Left forelimb (tissue), 1 donor: ENCODE measurements at places on chromosomes 12 and 14.

GRCh38 chr12:10554228-10554755 is 48.6 kb downstream of the EIF2S3B start:
- no peak for DNase-seq

GRCh38 chr14:103336191-103336590 is 2.2 kb downstream of the EIF5 start:
- DNase-seq: no peak

DNA sequence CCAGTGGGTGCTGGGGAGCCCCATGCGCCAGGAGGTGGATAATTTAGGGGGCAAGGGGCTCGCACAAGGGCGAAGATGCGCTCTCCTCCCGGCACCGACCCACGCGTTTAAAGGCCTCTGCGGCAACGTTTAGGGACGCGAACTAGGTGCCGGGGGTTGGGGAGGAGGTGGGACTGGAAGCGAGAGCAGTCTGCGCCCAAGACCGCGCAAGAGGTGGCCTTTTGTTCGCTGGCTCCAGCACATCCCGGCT is 1.3 kb downstream of the SLC38A1 start:
- DNase-seq: no peak

DNA sequence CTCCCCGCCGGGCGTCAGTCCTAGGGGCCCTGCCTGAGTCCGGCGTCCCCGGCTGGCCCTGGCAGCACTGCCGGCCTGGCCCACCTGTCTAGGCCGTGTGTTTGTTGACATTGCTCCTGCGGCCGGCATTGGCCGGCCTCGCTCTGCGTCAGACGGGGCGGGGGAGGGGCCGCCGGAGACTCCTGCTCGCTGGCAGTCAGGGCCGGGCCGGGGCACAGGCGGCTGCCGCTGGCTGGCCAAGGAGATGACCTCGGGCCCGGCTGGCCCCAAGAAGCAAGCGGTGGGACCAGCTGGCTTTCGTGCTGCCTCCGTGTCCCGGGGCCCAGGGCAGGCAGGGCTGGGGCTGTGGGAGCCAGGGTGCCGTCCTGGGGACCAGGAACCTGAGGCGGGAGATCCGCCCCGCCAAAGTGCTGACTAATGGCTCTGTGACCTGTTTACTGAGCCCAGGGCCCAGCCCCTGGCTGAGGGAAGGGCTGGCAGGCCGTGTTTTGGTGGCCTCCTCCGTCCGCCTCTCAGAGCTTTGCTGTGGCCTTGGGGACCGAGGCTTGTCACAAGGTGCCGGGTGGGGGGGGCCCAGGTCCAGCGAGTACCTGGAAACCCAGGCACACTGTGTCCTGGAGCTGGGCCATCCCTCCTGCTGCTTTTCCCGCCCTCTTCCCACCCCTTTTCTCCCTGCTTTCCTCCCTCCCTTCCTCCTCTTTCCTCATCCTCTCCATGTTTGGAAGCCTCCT is 1.8 kb downstream of the ULK1 start:
- peak; percentile 86 for DNase-seq

DNA sequence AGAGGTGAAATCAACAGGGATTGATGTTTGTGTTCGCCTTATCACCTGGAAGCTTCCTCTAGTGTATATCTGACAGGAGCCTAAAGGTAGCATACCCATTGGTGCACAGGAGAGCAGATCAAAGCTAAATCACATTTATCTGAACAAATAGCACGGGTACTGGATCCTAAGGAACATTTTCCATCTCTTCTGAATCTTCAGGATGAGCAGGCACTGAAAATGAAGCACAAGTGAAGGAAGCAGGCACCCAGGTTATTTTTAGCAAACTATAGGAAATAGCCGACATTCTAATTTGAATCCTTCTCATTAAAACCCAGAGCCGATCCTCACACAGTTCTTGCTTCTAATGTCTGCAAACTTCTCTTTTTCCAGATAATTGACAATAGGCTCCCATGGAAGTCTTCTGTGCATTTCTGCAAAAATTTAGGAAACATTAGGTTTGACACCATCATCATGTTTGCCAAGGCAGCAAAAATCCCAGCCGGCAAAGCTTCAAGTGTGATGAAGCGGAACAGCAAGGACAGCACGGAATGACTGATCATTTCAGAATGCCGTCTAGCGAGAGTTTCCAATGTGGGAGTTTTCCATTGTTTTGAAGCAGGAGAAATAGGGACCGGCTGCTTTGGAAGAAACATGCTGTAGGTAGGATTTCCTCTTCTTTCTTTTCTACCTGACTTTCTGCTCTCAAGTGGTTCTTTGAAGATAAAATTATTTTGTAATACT is 24.3 kb upstream of the RGS6 start:
- DNase-seq: no peak

DNA sequence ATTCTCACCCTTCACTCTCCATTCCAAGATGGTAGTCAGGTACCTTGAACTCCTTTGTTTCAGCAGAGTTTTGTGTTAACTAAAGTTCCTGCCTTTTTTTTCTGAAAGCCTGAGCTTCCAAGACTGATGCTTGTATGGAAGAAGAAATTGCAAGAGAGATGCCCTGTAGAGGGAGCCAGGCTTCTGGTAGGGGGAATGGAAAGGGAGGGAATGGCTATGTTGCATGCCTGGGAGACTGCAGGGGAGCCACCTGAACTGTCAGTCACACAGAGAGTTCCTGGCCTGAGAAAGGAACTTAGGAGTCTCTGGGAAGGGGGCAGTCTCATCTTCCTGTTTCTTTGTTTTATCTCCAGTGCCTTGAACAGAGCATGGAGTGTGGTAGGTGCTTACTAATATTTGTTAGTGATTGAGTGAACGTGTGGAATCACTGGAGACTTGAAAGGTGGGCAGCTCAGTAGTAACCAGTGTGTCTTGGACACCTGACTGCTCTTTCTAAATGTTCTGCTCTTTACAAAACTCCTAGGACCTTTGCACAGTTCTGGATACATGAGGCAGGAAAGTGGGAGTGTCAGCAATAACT is 132.2 kb downstream of the ANO4 start:
- no peak for DNase-seq

GRCh38 chr12:113097716-113098440 is 37.7 kb downstream of the RASAL1 start:
- DNase-seq: no peak

DNA sequence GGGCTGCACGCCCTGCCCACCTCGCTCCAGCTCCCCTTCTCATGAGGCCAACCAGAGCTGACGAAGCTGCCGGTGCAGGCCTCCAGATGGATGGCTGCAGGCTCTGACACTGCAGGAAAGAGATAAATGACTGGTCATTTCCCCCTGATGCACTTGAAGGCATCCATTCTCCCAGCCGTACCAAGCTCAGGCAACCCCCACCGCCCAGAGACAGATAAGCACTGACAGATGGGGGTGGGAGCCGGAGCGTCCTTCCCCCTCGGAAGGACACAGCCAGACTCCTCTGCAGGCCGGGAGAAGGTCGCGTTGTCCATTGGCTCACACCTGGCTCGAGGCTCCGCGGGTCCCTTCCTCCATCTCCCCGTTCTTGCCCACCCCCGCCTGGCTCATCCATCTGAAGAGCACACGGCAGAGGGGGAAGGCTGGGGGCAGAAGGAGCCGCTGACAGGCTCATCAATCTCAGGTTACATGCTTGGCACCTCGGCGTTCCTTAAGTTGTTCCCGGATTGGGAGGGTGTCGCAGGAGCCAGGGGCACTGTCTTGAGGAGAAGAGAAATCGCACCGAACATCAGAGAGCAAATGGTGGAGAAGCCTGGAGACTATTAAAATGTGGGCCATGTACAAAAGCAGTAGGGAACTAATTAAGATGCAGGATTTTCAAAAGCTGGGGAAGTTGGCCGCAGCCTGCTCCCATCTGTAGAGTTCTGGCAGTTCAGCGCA is 151.6 kb downstream of the DPF3 start:
- peak; percentile 59 for DNase-seq

- no peak for DNase-seq
Measured at GRCh38 chr14:100860556-100861187, 34.8 kb downstream of the MEG3 start.

DNA sequence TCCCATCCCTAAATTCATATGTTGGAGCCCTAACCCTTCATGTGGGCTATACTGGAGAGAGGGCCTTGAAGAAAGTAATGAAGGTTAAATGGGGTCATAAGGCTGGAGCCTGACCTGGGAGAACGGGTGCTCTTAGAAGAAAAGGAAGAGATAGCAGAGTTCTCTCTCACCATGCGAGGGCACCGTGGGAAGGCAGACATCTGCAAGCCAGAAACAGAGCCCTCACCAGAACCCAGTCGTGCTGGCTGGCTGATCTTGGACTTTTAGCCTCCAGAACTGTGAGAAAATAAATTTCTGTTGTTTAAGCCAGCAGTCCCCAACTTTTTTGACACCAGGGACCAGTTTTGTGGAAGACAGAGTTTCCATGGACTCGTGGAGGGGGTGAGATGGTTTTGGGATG is 149.3 kb downstream of the ATP23 start:
- no peak for DNase-seq
